Kasumi-1 (cell line): ENCODE measurements at places on chromosomes 16 and 17.

- no peak for DNase-seq
Measured at GRCh38 chr16:35735403-35736251, 2276.2 kb downstream of the TP53TG3F start.

DNA sequence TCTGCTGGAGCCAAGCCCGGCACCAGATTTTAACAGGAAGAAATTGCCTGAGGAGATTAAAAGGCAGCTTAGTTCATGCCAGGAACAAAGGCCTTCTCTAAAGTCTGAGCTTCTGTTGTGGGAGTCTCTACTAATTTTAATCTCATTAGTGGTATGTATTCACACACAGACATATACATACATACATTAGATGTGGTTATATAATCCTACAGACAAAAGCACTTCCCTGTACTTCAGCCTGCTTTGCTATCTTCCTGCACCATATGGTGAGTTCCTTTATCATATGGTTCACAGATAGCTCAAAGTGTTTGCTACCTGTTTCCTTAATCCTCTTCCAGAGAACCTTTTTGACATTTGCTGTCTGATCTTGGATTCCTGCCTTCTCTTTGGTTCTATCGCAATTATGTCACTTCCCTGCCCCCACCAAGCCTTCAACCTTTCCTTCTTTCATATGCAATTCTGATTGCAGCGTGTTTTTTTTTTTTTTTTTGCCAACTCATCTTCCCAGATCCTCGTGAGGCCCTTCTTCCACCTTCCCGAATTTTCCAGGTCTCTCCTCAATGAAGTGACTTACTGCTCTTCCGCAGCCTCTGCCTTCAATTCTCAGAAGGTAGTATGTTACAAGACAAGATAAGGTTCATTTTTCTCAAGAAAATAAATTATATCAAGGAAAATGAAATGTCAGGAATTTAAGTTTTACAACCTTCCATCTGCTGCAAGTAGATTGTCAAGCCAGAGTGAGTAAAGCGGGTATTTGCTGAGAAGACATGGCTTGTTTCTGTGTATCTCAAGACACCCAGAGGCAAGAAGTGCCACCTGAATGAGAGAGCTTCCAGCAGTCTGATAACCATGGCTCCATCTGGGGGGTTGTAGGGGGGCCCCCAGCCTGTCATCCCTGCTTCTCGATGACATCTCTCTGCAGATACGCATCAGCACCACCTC lies 120.2 kb upstream of the CACNG3 start:
- DNase-seq, result no peak

DNA sequence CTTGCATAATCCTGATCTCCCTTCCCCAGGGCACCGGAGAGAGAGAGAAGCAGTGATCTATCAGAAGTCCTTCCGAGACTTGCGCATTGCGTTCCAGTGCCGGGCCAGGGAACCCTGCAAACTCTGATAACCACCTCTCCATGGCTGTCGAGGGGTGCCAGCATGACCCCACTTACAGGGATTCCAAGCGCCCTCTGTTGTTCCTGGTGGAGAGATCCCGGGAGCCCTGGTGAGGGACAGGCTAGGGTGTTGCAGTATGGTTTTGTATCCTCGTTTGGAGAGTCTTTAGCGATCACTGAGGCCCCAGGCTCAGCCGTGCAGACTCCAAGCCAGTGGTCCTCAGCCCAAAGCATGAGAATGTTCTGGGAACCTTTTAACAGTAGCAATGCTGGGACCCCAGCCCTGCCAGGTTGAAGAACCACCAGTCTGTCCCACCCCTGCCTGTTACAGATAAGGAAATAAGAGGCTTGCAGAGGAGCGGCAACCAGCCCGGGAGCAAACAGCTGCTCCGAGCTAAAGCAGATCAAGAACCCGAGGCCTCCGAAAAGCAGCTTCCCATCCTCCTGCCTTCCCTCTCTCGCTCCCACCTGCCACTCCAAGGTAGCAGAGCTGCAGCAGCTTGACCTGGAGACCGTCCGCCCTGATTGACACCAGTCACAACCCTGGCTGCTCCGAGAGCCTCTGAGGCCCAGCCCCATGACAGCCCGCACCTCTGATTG lies 150.3 kb upstream of the RPL38 start:
- DNase-seq, result no peak

- DNase-seq, result no peak
Measured at GRCh38 chr17:17960500-17961030, 11.6 kb downstream of the TOM1L2 start.

GRCh38 chr17:63973930-63974593 lies 1.3 kb upstream of the SCN4A start:
- DNase-seq, result no peak

DNA sequence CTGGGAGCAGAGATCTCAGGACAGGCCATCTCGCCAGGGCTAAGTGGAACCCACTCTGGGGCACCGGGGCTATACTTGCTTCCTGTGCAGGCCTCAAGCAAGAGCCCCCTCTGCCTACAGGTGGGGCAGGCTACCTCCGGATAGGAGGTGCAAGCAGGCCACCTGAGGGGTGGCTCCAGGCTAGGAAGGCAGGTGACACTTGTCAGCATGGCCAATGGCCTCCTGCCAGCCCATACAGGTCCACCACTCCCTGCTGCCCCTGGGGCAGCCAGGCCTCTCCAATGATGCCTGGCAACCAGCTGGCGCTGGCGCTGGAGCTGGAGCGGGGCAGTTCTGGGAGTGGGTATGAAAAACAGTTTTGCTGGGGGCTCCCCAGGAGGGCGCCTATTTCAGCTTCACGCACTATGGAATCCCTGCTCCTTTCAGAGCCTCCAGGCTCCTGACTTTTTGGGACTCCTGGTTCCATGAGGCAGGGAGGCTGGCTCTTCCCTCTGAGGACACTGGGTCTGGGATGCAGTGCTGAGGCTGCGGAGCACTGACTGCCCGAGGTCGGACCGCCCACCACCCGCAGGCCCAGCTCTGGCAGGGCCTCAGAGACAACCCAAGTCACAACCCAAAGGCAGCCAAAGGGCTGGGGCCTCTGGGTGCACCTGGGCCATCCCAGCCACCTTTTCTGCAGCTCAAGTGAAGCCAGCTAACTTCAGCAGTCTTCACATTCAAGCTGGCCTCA lies 8.4 kb upstream of the SREBF1 start:
- DNase-seq, result no peak

DNA sequence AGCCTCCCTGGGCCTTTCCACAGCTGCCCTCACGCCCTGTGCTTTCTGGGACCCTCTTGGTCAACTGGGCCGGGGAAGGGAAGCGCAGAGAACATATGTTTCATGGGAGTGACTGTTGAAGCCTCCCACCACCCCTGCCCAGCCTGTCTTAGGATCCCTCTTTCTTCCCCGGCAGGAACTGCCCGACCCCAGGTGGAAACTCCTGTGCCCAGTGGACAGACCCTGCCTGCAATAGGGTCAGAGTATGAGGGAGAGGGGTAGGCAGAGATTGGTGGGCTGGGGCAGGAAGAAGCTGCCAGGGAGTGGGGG lies 10.5 kb downstream of the HEXIM2 start:
- DNase-seq, result no peak

- peak; percentile 0 for DNase-seq
Measured at GRCh38 chr16:78796221-78796866, 696.9 kb downstream of the WWOX start.

- DNase-seq, result peak; percentile 64
Measured at GRCh38 chr17:77454242-77455095, 313.7 kb downstream of the SEC14L1 start.

DNA sequence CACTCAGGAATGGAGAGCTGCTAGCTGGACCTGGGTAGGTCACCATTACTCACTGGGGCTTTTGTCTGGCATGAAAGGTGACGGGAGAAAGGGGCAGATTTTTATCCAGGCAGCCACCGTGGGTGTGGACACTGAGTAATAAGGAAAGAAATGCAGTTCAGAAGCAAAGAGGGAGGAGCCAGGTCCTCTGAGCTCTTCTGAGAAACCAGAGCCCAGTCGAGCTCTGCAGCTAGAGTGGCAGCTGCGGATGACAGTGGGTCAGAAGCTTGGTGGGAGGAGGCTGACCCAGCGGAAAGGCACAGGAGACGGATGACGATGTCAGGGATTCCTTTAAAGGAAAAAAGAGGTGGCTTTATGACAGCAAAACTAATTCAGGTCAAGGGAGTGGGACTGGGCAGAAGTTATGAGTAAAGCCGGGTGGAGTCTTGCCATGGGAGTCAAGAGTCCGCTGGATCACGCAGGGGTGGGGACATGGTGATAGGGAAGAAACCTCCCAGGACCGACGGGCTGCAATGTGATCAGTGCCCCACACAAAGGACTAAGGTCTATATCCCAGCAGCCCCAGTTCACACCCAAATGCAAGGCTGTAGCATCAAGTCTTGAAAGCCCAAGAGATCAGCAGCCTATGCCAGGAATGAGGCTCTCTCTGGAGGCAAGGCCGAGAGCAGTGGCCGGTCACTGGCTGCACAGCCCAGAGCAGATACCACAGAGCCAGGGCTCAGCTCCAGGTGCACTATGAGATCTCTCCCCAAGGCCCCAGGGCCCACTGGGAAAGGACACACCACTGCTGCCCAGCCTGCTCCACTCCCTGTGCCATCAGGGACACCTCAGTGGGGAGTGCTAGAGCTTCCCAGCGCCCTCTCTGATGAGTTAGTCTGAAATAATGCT lies 6.3 kb upstream of the MNT start:
- DNase-seq, result no peak

- DNase-seq, result peak; percentile 42
Measured at GRCh38 chr17:68205808-68206720, 41.8 kb upstream of the AMZ2 start.

GRCh38 chr17:41464682-41465081 lies 2.5 kb downstream of the KRT32 start:
- DNase-seq, result no peak
